ENCODE measurements at places on chromosomes 16 and 17.

DNA sequence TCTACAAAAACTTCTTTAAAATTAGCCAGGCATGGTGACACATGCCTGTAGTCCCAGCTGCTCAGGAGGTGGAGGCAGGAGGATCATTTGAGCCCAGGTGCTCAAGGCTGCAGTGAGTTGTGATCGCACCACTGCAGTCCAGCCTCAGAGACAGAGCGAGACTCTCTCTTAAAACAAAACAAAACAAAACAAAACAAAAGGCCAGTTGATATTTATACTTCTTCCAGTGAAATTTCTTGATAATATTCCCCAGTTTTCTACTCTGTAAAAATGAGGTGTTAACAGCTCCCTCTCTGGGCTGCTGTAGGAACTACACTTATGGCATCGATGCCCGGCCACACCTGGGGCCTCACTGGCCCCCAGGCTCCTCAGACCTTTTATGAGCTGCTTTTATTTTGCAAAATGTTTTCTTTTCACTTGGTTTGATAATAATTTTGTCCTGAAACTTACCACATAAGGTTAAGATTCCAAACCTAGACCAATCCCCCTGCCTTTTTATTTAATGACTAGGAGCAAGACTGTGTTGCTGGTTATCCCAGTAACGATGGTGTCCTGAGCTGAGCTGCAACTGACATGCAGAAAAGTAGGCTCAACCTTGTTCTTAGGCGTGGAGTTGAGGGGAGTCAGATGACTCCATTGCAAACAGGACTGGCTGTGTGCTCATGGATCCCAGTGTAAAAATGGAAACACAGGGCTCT, 17.6 kb downstream of the MAPK8IP3 start:
- DNase-seq, result peak; percentile 47

GRCh38 chr17:7817643-7817964, 16.4 kb upstream of the KDM6B start:
- no peak for DNase-seq

GRCh38 chr16:85327731-85328675, 215.7 kb upstream of the CIBAR2 start:
- no peak for DNase-seq

DNA sequence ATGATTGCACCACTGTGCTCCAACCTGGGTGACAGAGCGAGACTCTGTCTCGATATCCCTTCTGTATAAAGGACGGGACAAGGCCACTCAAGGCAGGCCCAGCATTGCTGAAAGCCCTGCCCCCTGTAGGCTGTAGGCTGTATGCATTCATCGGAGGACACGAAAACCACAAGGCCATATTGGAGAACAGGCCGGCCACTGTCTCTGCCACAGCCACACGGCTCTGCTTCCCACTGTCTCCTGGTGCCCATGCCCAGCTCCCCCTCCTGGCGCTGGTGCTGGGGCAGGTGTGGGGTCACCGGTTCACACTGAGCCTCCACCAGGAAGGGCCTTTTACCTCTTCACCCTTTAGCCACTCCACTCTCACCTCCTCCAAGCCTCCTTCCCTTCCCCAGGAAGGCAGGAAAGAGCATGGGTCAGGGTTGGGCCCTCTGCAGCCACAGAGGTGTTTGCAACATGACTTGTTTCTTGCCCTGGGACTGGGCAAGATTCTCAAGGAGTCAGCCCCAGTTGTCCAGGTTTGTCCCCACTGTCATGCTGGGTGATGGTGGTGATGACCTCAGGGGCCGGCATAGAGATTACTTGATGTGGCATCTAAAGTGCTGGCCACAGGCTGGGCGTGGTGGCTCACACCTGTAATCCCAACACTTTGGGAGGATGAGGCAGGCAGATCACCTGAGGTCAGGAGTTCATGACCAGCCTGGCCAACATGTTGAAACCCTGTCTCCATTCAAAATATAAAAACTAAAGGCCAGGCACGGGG, 5.3 kb upstream of the NTN3 start:
- DNase-seq, result no peak

DNA sequence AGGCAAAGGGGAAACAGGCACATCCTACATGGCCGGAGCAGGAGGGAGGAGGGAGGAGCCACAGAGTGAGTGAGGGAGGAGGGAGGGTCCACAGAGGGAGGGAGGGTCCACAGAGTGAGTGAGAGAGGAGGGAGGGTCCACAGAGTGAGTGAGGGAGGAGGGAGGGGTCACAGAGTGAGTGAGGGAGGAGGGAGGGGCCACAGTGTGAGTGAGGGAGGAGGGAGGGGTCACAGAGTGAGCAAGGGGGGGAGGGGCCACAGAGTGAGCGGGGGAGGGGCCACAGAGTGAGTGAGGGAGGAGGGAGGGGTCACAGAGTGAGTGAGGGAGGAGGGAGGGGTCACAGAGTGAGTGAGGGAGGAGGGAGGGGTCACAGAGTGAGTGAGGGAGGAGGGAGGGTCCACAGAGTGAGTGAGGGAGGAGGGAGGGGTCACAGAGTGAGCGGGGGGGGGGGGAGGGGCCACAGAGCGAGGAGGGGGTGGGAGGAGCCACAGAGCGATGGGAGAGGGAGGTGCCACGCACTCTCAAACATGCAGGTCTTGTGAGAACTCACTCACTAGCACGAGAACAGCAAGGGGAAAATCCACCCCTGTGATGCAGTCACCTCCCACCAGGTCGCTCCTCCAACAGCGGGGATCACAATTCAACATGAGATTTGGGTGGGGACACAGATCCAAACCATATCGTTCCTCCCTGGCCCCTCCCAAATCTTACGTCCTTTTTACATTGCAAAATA, 24.3 kb upstream of the CDH15 start:
- no peak for DNase-seq

GRCh38 chr17:59490216-59490615, 75.2 kb upstream of the DHX40 start:
- no peak for DNase-seq

- no peak for DNase-seq
Observed at GRCh38 chr17:28384281-28385036, 13.0 kb downstream of the SARM1 start.

DNA sequence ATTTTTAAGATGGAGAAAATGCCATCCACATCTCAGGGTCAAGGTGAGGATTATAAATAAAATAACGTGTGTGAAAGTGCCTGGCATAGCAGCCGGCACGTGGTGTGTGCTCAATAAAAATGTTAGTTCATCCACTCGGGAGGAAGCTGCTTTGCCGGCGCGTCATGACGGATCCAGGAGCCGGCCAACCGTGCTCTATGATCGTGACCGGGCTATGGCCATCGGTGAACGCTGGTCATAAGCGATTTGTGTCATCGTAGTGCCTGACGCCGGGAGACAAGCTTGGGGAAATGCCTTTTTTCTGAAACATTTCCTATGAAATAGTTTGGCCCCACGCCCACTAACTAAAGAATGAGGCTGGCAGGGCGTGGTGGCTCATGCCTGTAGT, 74.0 kb downstream of the CMC2 start:
- peak; percentile 71 for DNase-seq

DNA sequence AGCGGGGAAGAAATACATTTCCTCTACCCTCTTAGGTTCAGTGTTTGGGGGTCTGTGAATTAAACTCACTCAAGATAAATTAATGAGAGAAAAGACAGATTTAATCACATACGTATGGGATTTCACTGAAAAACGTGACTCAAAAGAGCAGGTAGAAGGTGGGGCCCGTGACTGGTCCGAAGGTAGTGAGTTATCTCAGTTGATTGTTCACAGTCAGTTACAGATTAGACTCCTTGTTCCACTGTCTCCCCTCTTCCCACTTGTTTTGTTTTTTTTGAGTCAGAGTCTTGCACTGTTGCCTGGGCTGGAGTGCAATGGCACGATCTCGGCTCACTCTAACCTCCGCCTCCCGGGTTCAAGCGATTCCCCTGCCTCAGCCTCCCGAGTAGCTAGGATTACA, 301.2 kb downstream of the SEC14L1 start:
- no peak for DNase-seq

- DNase-seq, result no peak
Observed at GRCh38 chr16:10009684-10010083, 172.5 kb downstream of the GRIN2A start.

DNA sequence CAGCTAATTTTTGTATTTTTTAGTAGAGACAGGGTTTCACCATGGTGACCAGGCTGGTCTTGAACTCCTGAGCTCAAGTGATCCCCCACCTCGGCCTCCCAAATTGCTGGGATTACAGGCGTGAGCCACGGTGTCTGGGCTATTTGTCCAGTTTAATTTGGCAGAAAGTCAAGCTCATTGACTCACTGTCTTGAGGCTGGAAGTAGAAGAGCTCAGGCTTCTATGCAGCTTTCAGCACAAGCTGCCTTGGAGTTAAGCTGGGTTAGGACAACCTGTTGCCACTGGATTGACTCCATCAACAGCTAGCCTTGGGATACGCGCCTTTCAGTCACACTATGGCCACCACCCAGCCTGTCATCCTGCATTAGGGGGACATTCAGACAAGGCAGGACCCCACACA, 76.2 kb upstream of the DNAH17 start:
- DNase-seq, result no peak

DNA sequence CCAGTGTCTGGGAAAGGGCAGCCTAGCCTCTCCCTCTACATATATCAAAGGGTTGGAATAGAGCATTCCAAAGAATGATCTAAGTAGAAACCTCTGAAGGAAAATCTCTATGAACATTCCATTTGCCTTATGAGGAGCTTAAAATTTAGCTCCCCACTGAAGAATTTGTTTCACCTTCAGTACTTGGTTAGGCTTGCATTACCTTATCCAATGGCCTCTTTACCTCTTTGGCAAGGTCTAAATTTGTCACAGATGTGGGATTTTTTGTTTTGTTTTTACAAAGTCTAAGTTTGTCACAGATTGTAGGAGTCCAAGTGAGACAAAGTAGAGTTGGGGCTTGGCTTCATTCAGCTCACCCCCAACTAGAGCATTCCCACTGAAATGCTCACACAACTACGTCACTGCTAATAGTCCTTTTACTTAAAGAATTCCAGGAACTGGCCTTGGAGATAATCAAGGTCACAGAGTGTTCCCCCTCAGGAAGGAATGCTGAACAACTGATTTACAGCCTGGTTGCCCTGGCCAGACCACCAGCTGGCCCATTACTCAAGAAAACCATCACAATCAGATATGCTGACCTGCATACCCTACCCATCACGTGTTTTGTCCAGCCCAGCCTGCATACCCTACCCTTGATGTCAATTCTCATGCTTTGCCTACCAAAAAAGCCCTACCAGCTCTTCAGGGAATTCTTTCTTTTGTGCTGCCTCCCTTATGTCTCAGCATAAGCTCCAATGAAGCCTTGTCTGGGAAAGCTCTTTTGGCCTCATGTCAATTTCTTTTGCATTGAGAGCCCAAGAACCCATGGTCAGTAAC, 26.5 kb upstream of the PPM1D start:
- DNase-seq, result no peak

- no peak for DNase-seq
Observed at GRCh38 chr16:4318451-4318910, 2.6 kb downstream of the GLIS2 start.

GRCh38 chr16:50685462-50686063, 4.5 kb upstream of the SNX20 start:
- no peak for DNase-seq

GRCh38 chr17:521561-522325, 169.1 kb upstream of the RPH3AL start:
- no peak for DNase-seq

- peak; percentile 33 for DNase-seq
Observed at GRCh38 chr16:9256196-9256595, 164.8 kb downstream of the HAPSTR1 start.

Measured in H54 (cell line).